CD4-positive, alpha-beta T cell treated with Interleukin-12 subunit alpha and Interleukin-12 subunit beta, for 1 hour (primary cell): ENCODE measurements at places on chromosomes 2 and 18.

GRCh38 chr2:24885221-24886125 lies 34.6 kb downstream of the ADCY3 start:
- DNase-seq, result no peak

- peak; percentile 46 for DNase-seq
These were observed at the start of gene MYO1B for GRCh38 chr2:191245046-191245868. Gene MYO1B, plus strand, starts transcription at chr2:191245404. Its CDS starts 31,492 bp downstream, at chr2:191276896.

DNA sequence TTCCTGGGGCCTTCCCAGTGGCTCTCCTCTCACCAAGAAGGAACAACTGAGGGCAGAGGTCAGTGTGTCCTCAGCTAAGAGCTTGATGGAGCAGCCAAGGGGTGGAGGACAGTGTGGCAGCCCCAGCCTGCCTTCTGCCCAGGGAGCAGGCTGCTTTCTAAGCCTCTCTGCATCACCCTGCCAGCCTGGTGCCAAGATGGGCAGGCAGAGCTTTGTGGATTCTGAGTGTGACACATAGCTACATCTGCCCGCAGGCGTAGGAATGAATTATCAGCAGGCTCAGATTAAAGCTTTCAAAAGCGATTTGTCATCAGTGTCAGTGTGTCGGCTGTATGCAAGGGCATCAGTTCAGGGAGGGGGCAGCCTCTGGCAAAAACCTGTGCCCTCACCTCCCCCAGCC lies 8.7 kb downstream of the MAL start:
- DNase-seq, result no peak

DNA sequence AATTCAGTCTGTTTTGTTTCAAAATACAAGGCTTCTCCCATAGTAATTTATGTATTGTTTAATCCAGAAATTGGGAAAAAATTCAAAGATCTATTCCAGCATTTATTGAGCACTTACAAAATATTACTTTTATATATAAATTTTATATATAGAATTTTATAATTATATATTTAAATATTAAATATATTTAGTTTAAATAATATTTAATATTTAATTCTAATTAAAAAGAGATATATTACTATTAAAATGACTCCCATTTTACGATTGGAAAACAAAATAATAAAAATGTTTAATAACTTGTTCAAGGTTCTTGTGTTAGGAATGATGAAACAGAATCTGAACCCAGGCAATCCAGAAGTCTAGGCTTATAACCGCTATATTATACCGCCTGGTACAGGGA lies 40.5 kb upstream of the SESTD1 start:
- DNase-seq, result no peak

GRCh38 chr18:69414184-69414583 lies 13.5 kb downstream of the DOK6 start:
- no peak for DNase-seq

DNA sequence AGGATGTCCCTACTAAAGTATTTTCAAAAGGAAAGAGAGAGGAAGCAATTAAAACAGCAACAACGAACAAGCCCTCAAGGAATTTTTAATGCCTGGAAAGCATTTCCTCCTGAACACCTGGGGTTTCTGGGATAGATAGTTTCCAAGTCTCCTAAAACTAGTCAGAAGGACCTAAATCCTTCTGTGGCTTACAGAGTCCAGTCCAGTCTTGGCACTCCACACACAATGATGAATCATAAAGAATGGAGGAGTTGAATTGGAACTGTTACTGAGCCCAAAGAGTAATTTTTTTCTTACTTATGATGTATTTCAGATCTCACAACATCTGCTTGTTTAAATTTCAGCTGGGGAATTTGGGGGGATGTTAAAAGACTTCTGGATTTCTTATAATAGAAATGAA lies 144.6 kb upstream of the SETBP1 start:
- no peak for DNase-seq

DNA sequence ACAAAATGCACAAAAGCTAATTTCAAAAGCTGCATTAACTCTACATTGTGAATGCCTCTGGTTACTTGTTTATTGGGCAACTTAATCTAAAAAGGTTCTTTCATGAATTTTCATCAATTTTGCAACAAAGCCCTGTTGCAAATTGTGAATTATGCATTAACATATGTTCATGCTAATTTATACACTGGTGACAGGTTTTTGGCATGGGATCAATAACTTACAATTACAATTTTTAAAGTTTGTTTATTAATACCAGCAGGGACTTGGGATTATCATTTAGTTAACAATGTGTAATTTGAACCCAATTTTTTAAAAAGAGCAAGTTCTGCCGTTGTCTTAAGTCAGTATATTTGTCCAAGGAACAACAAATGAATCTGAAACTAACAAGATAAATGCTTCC lies 183.6 kb downstream of the DCC start:
- no peak for DNase-seq
